ENCODE measurements at places on chromosomes 13 and 19.
A peak's percentile ranks its signal among the peaks of the same experiment; 100 is the strongest.

DNA sequence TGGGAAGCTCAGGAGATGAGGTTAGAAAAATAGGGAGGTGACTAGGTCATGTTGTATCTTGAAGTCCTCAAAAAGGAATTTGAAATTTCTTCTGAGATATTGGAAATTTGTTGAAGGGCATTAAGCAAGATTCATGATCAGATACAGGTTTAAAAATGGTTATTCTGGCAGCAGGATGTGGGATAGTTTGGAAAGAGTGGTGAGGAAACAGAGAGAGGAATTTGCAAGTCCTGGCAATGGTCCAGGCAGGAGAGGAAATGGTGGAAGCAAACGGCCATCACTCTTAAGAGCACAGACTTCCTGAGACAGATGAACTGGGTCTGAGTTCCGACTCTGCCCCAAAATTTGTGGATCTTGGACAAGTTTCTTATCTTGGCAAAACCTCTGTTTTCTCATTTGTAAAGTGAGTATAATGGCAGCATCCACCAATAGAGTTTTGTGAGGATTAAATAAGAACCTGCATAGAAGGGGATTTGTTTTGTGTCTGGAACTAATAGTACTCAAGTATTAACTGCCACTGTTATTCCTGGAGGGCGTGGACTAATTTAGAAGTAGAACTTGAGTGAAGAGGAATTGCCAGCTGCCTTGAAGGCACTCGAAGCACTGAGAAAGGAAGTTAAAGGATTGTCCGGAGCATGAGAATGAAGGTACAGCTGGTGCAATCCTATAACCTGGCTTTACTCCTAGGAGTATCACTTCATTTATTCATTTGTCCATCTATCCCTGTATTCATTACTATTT lies 99.6 kb downstream of the CCNA1 start:
- no peak for DNase-seq

GRCh38 chr19:39262496-39262895 lies 5.7 kb upstream of the IFNL2 start:
- DNase-seq: no peak

GRCh38 chr13:106314417-106314816 lies 221.0 kb downstream of the EFNB2 start:
- no peak for DNase-seq

DNA sequence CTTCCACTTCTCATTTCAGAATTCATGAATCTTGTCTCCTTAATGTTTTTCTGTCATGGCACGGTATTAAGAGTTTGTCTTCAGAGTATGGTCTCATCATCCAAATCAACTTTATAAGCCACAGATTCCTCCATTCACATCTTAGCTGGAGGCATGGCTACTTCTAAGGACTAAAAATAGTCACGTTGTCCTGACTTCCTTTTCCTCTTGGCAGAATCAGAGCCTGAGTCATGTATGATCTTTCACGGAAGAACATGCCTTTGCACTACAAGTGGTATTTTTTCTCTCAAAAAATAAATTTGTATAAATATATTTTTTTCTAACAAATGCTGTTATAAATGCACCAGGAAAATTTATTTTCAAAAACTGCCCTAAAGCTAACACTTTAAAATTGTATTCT lies 71.4 kb downstream of the ALOX5AP start:
- DNase-seq: no peak

- no peak for DNase-seq
Observed at GRCh38 chr13:38670627-38671026, 16.2 kb upstream of the FREM2 start.

DNA sequence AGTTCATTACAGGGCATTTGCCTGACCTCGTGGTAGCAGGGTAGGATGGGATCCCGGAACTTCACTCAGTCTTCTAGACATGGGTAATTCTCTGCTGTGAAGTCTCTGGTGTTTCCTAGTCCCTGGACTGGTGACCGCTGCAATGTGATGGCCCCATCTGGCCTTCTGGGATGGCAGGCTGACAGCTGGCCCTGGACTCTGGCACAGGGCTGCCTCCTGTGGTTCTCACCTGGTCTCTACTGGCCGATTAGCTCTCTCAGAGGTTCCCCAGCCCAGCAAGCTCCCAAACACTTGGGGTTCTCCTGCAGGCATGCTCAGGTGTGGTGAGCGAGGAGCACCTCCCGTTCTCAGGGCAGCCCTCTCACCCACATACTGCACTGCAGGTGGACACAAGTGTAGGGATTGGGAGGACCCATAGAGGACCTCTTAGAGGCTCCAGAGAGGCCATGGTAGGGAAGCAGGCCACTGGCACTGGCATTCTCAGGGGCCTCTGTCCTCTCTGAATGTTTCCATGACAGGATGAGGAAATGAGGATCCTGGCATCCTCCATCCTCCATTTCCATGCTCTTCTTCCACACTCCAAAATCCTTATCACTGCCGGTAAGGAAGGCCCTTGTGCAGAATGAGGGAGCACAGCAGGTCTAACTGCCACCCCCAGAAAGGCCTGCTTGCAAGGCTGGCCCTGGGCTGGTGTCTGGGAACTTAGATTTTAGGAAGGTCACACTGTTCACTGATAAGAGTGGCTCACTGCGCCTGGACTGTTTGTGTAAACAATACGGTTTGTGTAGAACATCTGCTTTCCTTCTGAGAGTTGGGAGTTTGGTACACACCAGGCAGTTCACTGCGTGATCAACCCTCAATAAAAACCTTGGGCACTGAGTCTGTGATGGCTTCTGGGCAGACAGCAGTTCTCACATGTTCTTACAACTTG lies 31.5 kb upstream of the FARP1 start:
- DNase-seq: no peak

- no peak for DNase-seq
Observed at GRCh38 chr19:39132344-39132969, 6.9 kb downstream of the PAK4 start.

GRCh38 chr13:108425056-108425455 lies 155.5 kb downstream of the TNFSF13B start:
- no peak for DNase-seq

- no peak for DNase-seq
Observed at GRCh38 chr13:24927810-24928404, 163.9 kb downstream of the RNF17 start.

- DNase-seq: no peak
Observed at GRCh38 chr13:109788372-109789111, 2.2 kb upstream of the IRS2 start.

DNA sequence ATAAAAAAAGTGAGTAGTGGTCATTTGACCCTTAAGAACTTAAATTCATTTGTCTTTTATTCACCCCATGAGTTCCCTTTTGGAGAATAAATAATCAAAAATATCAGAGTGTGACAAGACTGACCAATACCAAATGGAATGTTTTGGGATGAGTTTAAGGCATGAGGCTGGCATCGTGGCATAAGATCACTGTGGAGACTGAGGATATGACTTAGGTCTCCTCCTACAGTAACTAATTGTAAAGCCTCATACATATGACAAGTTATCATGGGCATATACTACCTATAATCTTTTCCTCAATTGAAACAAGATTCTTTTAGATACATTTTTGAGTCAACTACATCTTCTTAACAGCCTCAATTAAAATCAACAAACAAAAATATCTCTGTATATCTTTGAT lies 782.0 kb downstream of the SLITRK1 start:
- DNase-seq: no peak

- no peak for DNase-seq
Observed at GRCh38 chr19:40304306-40304705, 19.2 kb upstream of the AKT2 start.

DNA sequence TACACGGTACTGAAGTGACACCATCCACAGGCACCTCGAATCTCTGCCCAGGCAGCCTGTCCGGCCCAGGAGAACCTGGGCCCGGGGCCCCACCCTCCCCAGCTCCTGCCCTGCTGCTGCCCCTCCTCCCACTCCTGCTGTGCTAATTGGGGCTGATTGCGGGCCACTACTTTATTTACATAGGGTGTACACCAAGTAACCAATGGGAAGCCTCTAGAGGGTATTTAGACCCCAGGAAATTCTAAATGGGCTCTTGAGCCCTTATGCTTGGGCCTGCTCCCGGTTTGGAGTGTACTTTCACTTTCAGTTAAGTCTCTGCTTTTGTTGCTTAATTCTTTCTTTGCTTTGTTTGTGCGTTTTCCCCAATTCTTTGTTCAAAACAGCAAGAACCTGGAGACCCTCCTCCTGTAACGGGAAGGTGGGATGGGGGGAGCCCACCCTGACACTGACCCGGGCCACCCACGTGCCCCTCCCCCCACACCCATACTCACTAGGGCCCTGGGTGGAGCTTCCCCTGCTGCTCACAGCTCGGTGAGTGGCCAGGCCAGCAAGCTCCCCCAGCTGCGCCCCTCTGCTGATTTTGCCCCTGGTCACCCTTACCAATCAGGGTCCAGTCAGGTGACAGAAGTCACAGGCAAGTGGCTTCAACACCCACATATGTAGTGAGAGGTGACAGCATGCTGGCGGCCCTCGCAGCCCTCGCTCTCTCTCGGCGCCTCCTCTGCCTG lies 9.4 kb downstream of the SCGB2B2 start:
- no peak for DNase-seq

DNA sequence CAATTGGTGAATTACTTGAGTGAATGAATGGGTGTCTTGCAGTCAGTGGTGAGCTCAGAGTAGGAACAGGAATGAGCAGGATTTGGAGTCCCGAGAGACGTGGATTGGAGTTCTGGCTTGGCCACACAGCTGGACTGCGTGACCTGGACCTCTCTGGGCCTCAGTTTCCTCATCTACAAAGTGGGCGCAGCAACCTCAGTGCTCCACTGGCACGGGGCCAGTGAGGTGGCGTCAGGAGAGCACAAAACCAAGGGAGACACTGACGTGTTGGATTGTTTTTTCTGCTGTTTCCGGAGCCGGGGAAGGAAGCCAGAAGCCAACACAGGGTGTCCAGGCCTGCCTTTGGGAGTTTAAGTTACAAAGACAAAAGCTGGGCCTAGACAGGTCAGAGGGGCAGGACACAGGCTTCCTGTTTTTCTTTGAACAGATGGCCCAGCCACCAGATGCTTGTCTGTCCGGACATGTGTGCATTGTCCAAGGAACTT lies 6.5 kb upstream of the DOCK6 start:
- DNase-seq: no peak

GRCh38 chr19:566403-566802 lies 6.0 kb upstream of the BSG start:
- DNase-seq: peak; percentile 29

- DNase-seq: no peak
Observed at GRCh38 chr19:1810439-1811160, 1.5 kb downstream of the ATP8B3 start.

DNA sequence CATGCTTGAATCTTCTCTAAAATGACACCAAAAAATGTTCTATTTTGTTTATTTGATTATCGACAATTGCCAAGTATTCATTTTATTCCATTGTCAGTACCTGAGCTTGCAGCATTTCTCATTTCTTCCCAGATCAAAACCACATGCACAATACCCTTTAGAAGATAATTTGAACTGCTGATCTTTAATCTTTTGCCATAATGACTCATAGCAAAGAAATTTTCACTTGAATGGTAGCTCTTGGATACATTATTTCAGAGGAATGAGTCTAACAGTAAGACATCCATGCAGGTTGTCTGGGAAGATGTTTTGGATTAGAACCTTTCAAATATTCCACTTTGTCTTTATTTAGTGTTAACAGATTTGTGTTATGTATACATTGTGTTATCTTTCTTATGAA lies 42.0 kb upstream of the RXFP2 start:
- no peak for DNase-seq

DNA sequence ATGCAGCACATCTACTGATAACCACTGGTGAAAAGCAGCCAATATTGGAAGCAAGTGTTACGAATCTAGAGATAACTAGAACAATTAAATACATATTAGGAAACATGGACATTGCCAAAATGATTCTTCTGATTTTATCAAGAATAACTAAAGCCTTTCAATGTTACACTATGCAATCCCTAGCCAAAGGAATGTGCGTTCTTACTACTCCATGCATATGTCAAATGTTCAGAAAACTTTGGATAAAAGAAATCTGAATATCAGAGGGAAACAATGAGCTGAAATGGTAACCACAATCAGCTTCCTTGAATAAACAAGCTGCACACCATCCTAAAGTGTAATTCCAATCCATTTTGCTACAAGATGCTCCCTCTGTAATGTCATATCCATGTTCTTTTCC lies 951 bp upstream of the POSTN start:
- DNase-seq: no peak

GRCh38 chr13:27549406-27549981 lies 70.8 kb downstream of the LNX2 start:
- no peak for DNase-seq

DNA sequence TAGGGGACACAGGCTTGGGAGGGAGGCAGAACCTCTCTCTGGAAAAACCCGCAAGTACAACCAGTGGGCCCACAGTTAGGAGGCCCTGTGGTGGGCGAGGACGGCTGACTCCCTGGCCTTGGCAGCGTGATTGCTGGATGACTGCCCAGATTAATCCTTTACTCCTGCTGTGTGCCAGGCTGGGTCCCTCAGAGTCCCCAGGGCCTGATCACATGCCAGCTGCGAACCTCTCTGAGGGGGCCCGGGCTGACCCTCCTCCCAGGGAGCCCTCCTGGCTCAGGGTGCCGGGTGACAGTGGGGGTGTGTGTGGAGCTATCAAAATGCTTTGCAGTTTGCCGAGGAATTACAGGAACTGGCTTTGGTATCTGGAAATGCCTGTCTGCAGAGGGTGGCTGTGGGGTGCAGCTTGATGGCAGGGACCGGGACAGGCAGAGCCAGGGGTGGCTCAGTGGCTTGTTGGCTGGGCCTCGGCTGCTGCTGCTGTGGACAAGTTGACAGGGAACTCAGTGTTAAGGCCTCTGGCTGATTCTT lies 48.9 kb downstream of the DNM2 start:
- DNase-seq: no peak

DNA sequence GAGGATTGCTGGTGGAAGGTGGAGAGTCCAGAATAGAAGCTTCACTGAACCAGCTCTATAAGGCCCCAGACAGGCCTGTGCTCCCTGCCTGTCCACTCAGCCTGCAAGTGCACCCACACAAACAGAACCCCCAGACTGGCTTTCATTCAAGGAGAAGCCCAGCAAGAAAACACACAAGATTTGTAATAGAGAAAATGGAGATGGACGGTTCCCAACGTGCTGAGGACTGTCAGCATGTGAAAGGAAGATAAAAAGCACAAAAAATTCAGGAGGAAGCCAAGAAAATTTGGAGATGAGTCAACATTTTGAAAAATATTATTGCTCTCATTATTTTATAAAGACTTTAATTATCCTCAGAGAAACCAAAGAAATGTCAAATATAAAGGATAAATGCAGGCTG lies 218.2 kb upstream of the SLC10A2 start:
- DNase-seq: no peak

All from CD8-positive, alpha-beta T cell (primary cell).